ENCODE measurements at places on chromosomes 7 and 10. TPM values are rescaled to one million over a fixed set of nuclear protein-coding genes. Genes with fewer than 3 reads are reported as not detected.

DNA sequence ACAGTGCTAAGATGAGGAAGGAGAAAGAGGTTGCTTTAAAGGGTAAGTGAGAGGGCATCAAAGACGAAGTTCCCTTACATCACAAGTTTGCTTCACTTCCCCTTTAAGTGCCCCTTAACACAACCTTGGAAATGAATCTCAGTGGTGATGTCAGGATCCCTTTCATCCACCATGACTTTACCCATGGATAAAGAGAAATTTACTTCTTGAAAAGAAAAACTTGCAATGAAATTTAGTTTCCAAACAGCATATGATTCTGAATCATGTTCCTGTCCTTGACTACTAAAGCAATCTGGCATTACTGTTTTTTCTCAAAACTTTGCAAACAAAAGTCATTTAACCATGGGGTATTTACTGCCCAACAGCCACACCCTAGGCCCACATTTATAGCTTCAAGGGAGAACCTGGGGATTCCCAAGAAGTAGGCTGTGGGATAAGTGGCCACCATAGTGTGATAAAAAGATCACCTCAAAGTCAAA, 135.9 kb downstream of the ITGB8 start:
- DNase-seq, result no peak

The HNRNPH3 gene
- 36.6 TPM for total RNA-seq

GRCh38 chr10:132804785-132805426, 19.0 kb upstream of the NKX6-2 start:
- no peak for DNase-seq

- no peak for DNase-seq
Measured at GRCh38 chr10:856416-857157, 74.9 kb downstream of the LARP4B start.

All from LHCN-M2 (cell line).